Esophagus squamous epithelium (tissue), 5 donors: ENCODE measurements at places on chromosomes 5 and 9. TPM values are rescaled to one million over a fixed set of nuclear protein-coding genes. Genes with fewer than 3 reads are reported as not detected.

ADRB2 gene
- total RNA-seq, result 10.2 TPM

DNA sequence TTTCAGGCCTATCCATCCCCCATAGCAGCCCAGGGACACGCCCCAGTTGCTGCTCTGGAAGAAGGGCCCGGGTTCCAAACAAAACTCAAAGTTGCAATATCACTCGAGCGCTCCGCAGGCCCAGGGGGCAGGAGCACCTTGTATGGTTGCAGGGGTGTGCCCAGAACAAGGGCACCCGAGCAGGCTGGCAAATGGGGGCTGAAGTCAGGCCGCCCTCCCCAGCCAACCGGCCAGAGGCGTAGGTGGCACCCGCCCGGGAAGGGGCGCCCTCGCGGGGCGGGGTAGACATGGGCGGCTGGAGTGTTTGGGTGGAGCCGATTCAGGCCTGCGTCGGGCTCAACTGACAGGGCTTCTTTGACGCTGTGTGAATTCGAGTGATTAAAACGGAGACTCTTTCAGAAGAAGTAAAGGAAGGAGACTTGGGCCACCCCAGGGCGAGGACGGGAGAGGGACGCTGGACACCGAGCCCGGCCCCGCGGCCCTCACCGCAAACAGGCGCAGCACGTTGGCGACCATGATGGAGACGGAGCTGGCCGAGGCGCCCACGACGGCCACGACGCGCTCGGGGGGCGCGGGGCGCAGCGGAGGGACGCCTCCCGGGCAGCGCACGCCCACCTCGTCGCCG, 1.1 kb downstream of the GRM6 start:
- H3K27ac ChIP-seq, result no peak overlapping the region
- no peaks in the 10 kb centered on the region for H3K27me3 ChIP-seq
- no peak overlapping the region for H3K4me3 ChIP-seq
- H3K4me1 ChIP-seq, result peaks cover 9% of the 10 kb centered on the region
- no peaks in the 10 kb centered on the region for H3K36me3 ChIP-seq
- no peak for DNase-seq

GRCh38 chr9:36074870-36075532, 38.3 kb downstream of the RECK start:
- H3K27me3 ChIP-seq, result no peaks in the 10 kb centered on the region
- DNase-seq, result peak; percentile 6
- peak overlapping the region; percentile 35 for H3K27ac ChIP-seq
- H3K4me1 ChIP-seq, result no peaks in the 10 kb centered on the region
- H3K4me3 ChIP-seq, result no peak overlapping the region

- no peak overlapping the region for H3K4me3 ChIP-seq
- H3K27ac ChIP-seq, result no peak overlapping the region
- H3K36me3 ChIP-seq, result no peaks in the 10 kb centered on the region
- no peak for DNase-seq
Observed at GRCh38 chr9:92384375-92384774, 20.0 kb downstream of the OGN start.

DNA sequence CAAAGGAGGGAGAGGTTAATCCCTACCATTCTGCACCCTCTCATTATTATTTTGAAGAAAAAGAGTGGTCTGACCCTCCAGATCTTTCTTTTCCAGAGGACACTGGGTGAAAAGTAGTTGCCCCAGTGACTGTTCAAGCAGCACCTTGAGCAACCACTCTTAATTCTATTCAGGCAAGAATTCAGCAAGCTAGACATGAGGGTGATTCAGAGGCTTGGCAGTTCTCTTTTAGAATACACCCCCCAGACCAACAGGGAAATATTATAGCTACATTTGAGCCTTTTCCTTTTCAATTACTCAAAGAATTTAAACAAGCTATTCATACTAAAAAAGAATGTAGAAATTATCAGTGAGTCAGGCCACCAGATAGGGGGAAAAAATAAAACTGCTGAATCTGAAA, 178.3 kb downstream of the MRPS30 start:
- H3K4me3 ChIP-seq, result no peak overlapping the region
- H3K27ac ChIP-seq, result no peak overlapping the region
- H3K27me3 ChIP-seq, result no peaks in the 10 kb centered on the region
- no peak for DNase-seq
- no peaks in the 10 kb centered on the region for H3K4me1 ChIP-seq

DNA sequence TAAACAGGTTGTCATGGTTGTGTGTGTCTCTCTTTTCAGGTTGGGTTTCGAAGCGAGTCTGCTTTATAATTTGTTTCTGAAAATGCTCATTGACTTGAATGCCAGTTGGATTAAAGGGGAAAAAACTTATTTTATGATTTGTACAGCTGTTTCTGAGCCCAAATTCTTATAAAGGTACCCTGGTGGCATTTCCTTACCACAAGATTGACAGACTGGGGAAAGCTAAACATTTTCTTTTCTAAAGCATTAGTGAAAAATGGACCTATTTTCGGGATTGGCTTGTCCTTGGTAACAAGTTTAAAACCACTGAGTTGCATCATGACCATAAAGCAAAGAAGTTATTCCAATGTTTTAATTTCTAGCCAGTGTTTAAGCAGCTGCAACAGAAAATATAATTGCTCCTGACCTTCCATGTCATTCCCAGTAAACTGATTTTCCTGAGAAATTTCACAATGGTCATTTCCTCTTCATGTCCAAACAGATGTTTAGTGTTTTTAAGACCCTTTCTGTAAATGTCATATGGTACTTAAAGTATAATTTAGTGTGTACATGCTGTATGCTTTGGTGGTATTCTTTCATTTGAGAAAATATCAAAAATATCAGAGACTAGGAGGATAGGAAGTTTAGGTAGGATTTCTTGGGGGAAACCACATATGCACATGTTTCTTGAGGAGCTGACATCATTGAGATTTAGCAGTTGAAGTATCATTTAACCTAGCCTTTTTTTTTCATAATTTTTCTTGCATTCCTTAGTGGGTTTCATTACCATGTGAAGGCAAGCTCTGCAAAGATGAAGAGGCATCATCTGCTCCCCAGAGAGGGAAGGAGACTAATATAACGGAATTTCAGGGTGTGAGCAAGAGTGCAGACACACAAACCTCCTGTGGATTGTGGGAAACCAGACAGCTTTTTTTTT, 667.1 kb upstream of the RGMB start:
- no peak overlapping the region for H3K4me3 ChIP-seq
- H3K27ac ChIP-seq, result no peak overlapping the region
- H3K4me1 ChIP-seq, result no peaks in the 10 kb centered on the region
- H3K27me3 ChIP-seq, result no peaks in the 10 kb centered on the region

DNA sequence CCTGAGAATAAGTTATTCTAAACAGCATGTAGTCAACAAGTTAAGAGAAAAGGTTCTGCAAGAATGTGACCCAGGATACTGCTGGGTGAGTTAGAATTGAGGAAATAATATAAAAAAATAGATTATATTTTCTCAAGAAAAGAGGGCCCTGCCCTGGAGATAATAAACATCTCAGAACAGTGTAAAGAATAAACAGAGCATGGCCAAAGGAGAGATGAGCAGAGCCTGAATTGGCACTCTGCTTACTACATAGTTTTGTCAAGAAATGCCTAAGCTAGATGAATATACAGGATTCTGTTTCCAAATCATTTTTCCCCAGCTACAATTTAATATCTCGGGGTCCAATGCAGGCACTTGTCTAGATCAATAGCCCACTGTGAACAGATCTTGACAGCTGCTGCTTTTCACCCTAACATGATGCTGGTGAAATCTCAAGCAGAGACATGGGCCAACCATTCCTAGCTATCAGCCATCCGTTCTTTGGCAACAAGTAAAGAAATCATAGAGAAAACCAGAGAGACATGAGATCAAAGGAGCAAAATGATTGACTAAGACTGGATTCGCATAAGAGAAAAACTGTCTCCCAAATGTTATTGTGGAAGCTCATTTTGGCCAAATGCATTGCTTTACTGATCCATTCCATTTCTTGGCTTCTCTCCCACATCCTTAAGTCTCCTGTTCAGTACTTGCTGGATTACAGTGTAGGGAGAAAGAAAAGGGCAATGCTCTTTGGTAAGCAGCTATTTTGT, 173.2 kb downstream of the PRELID2 start:
- H3K36me3 ChIP-seq, result no peaks in the 10 kb centered on the region
- no peak for DNase-seq
- H3K4me3 ChIP-seq, result no peak overlapping the region
- H3K4me1 ChIP-seq, result no peaks in the 10 kb centered on the region

- H3K27me3 ChIP-seq, result no peaks in the 10 kb centered on the region
- H3K4me3 ChIP-seq, result no peak overlapping the region
- H3K4me1 ChIP-seq, result no peaks in the 10 kb centered on the region
Observed at GRCh38 chr5:50647726-50648125, 18.7 kb upstream of the PARP8 start.
